Vagina (tissue), 2 donors: ENCODE measurements at places on chromosomes 4 and X.

- no peak for DNase-seq
Measured at GRCh38 chr4:142318280-142318679, 527.8 kb downstream of the INPP4B start.

DNA sequence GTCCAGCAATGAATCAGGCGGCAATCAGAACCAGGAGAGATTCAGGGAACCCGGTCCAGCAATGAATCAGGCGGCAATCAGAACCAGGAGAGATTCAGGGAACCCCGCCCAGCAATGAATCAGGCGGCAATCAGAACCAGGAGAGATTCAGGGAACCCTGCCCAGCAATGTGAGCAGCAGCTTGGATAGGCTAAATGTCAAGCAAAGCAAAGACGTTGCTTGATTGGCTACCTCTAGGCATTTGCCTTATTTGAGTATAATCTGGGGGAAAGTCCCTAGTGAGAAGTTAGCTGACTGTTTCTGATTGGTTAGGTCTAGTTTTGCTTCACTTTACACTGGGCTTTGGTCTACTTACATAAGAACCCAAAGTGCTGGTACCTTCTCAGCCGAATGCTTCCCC is 1212.2 kb upstream of the TENM3 start:
- no peak for DNase-seq

- DNase-seq: no peak
Measured at GRCh38 chr4:48122756-48123155, 11.3 kb downstream of the TXK start.

GRCh38 chr4:169649545-169650226 is 29.3 kb downstream of the CLCN3 start:
- no peak for DNase-seq

DNA sequence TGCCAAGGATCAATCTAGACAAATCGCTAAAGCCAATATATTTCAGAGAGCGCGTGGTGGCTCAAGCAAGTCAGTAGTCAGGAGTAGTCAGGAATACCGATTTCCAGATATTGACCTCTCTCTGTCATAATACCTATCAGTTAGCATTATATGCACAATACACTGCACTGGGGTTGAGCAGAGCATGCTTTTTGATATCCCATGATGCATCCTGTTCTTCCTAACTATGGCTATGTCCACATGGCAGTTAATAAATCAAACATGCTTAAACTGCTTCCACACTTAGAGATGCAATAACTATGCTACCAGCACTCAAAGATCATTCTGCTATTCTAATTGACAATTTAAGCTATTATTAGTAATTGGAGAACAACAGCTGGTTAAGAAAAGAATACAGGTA is 6.2 kb downstream of the BRWD3 start:
- DNase-seq: no peak
